NCI-H526 treated with DMSO at 0.1 percent for 48 hours (cell line): ENCODE measurements at places on chromosomes 4 and X.

DNA sequence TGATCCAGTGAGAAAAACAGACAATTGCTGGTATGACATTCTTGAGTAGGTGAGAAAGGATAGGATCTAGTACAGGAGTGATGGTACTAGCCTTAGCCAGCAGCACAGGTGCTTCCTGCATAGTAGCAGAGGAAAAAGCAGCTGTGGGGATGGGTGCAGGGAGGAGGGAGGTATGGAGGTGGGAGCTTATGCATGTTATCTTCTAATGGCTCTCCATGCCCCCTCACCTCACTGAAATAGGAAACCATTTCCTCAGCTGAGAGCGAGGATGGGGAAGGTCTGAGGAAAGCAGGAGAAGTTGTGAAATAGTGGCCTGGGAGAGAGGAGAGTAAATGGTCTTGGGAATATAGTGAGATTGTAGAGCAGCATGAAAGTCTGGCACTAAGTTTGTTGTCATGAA, 136.3 kb downstream of the TMEM164 start:
- DNase-seq: no peak

DNA sequence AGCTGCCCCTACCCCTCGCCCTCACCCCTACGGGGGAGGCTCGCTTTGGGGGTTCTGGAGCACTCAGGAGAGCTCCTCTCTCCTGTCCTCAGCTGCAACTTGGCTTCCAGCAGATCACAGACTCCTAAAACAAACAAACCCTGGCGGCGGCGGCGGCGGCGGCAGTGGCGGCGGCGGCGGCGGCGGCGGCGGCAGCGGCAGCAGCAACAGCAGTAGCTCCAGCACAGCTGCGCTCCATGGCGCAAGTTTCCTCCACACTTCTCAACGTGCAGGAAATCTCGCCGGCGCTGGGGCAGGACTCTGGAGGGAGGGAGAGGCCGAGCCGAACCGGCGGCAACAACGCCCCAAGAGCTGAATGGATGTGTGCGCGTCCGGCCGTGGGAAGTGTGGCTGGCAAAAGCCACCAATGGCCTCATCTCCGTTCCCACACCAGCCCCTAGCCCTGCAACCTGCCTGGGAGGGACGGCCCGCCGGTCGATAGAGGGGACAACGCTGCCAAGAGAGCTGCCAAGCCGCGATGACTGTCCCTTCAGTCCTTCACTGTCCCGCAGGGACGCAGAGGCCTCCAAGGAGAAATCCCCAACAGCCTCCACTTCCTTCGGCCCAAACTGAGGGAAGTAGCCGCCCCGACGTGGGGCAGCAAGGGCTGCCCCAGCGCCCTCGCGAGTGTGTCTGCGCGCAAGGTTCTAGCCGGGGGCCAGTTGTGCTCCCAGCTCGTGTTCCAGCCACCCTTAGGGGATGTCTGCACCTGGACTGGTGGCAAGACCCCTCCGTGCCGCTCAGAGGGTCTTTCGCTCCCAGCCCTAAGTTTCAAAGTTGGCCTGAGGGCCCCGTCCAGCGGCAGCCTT, 775 bp downstream of the SHROOM4 start:
- DNase-seq: peak; percentile 3

DNA sequence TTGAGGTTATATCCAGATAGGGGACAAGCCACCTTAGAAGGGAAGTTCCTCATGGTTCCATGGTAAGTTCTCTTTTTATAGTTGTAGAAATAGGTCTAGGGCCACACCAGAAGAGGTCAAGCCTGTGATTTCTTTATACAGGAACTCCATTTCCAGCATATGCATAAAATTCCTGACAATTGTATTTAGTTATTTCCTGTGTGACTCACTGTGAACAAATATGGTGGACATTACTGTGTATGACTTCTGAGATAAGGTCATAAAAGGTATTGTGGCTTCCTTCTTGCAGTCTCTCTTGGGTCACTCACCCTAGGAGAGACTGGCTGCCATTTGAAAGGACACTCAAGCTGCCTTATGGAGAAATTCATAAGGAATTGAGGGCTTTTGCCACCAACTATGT, 2.2 kb upstream of the C4orf36 start:
- DNase-seq: no peak

DNA sequence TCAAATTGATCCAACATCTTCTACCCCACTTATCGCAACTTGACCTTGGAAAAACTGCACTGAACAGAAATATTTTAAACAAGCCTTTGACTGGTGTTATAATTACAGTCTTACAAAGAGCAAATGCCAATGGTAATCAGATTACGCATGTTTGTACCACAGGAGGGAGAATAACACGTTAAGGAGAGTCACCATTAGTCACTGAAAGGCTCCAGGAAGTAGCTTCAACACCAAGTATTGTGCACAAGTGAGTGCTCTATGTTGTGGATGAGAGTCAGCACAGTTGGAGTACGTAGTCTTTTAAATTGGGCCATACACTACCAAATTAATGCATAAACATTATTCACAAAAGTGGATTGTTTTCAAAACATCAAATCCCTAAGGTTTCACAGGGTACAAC, 1081.5 kb upstream of the TENM3 start:
- DNase-seq: no peak

DNA sequence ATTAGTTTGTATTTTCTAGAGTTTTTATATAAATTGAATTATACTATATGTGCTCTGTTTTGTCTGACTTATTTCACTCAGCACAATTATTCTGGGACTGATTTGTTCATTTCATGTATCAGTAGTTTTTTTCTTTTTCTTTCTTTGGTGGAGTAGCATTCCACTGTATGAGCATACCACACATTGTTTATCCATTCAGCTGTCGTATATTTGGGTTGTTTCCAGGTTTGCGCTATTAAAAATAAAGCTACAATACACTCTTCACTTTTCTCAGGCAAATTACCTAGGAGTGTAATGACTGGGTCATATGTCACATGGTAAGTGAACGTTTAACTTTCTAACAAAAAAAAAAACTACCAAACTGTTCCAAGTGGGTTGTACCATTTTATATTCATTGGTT, 9.6 kb upstream of the OTUD4 start:
- no peak for DNase-seq

- no peak for DNase-seq
Measured at GRCh38 chr4:181507180-181507835, 735.9 kb upstream of the TENM3 start.

- no peak for DNase-seq
Measured at GRCh38 chr4:3307060-3307459, 14.2 kb downstream of the RGS12 start.
